Stimulated activated CD4-positive, alpha-beta T cell treated with anti-CD3 and anti-CD28 coated beads, Interleukin-1b, Interleukin-23, amount 100 ng/mL, for 1 hour (primary cell): ENCODE measurements at places on chromosomes 12 and 14.

DNA sequence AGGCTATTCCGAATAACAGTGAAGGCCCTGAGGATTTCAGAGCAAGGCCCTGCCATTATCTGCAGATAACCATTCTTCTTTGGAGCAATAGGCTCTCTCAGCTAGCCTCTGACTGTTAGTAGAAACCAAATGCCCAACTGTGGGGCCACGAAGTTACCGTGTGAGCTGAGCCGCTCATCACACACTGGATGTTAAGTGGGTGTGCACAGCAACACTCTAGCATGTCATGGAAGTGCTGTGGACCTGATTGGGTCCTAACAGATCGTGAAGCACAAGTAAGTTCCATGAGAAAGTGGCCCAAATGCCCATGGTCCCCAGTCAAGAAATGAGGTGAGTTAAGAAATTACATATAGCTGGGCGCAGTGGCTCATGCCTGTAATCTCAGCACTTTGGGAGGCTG lies 190.4 kb downstream of the ALG10 start:
- no peak for DNase-seq

DNA sequence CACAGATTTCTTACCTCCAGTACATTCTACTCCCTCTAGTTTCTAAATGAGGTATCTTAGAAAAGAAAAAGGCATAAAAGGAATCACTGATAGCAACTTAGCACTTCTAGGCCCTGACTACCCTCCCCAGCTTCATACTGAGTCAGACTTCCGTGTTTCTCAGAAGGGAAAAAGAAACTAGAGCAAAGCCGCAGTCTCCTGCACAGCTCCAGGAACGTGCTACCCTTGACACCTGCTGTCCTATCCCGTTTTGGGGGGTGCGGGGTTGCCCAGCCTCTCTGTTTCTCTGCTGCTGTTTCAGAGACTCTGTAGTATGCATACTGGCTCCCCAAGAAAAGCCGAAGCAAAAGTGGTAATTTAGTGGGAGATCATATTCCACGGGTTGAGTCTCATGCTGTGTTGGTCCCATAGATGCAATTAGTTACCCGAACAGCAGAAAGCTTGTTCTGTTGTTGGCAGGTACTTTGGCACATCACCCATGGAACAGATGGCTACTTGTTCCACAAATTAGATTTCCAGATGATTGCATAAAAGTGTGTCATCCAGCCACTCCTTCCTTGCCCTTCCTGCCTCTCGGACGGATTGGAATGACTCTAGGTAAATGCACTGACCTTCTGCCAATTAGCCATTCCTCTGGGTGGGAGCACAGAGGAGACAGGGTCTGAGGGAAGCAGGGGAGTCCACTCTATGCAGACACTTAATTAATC lies 438.1 kb downstream of the FUT8 start:
- DNase-seq, result peak; percentile 21

GRCh38 chr12:44873898-44874297 lies 2.2 kb downstream of the NELL2 start:
- DNase-seq, result no peak

GRCh38 chr12:30913323-30913722 lies 13.2 kb upstream of the TSPAN11 start:
- DNase-seq, result no peak

GRCh38 chr12:6608592-6609281 lies 1.6 kb upstream of the CHD4 start:
- no peak for DNase-seq
